Activated naive CD8-positive, alpha-beta T cell treated with anti-CD3 and anti-CD28 coated beads for 36 hours (primary cell): ENCODE measurements at places on chromosomes 2 and 18. TPM values are rescaled to one million over a fixed set of nuclear protein-coding genes. Genes with fewer than 3 reads are reported as not detected.

RUFY4 gene
- 1.6 TPM for total RNA-seq

ZAP70 gene
- 204 TPM for total RNA-seq

LYG2 gene
- total RNA-seq, result not detected

DNA sequence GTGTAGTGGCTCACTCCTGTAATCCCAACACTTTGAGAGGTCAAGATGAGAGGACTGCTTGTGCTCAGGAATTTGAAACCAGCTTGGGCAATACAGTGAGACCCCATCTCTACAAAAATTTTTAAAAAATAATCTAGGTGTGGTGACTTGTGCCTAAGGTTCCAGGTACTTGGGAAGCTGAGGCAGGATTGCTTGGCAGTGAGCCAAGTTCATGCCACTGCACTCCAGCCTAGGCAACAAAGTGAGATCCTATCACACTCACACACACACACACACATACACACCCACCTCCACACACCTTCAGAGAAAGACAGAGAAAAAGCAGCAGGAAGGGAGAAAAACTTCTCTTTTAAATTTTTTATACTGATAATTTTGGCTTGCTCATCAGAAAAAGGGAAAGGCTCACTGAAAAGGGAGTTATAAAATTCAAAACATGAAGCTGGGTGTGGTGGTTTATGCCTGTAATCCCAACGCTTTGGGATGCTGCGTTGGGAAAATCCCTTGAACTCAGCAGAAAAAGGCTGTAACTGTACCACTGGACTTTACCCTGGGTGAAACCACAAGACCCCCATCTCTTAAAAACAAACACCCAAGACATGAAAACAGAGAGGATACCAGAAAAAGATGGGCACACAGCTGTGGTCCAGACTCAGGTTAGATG, 25.7 kb downstream of the FAM168B start:
- no peaks in the 10 kb centered on the region for H3K27me3 ChIP-seq
- H3K36me3 ChIP-seq, result peaks cover 34% of the 10 kb centered on the region
- no peak for DNase-seq
- H3K27ac ChIP-seq, result no peak overlapping the region

- H3K4me3 ChIP-seq, result no peak overlapping the region
- no peak for DNase-seq
- H3K27ac ChIP-seq, result no peak overlapping the region
- peaks cover 9% of the 10 kb centered on the region for H3K27me3 ChIP-seq
- no peaks in the 10 kb centered on the region for H3K36me3 ChIP-seq
These were observed 533.9 kb upstream of the CRIM1 start for GRCh38 chr2:35821675-35822074.

DNA sequence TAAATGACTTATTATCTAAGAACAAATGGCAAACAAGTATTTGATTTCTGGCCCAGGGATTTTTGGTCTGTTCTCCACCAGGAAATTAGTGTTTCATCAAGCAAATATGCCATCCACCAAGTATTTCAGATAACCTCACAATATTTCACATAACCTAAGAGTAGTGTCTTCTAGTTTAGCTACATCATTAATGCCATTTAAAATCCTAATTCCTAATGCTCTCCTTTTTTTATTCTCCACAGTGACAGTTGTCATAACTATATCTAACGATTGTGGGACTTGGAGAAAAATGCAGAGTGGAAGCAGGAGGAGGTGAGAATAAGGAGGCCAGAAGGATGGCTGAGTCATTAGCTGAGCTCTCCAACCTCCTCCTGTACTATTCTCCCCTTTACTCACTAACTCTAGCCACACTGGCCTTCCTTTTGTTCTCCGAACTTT, 58.5 kb upstream of the CTLA4 start:
- DNase-seq, result no peak
- H3K4me1 ChIP-seq, result peaks cover 79% of the 10 kb centered on the region
- peaks cover 23% of the 10 kb centered on the region for H3K36me3 ChIP-seq
- peak overlapping the region; percentile 19 for H3K27ac ChIP-seq
- H3K4me3 ChIP-seq, result no peak overlapping the region

GRCh38 chr2:162914161-162914560, 75.6 kb upstream of the KCNH7 start:
- DNase-seq, result no peak
- no peaks in the 10 kb centered on the region for H3K27me3 ChIP-seq
- no peak overlapping the region for H3K4me3 ChIP-seq
- H3K27ac ChIP-seq, result no peak overlapping the region
- H3K4me1 ChIP-seq, result no peaks in the 10 kb centered on the region

GRCh38 chr18:63881851-63882250, 5.7 kb upstream of the SERPINB2 start:
- H3K27me3 ChIP-seq, result peaks cover 17% of the 10 kb centered on the region
- H3K4me1 ChIP-seq, result no peaks in the 10 kb centered on the region
- no peak overlapping the region for H3K4me3 ChIP-seq
- H3K27ac ChIP-seq, result no peak overlapping the region

DNA sequence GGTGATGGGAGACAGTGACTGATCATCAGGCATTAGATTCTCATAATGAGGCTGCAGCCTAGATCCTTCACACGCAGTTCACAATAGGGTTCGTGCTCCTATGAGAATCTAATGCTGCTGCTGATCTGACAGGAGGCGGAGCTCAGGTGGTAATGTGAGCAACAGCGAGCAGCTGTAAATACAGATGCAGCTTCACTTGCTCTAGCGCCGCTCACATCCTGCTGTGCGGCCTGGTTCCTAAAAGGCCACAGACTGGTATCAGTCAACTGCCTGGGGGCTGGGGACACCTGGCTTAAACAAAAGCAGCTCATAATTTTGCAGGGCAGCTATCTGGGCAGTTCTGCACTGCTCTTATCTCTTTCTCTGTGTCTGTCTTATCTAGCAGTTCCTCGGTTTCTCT, 20.4 kb upstream of the CD226 start:
- H3K36me3 ChIP-seq, result peaks cover 10% of the 10 kb centered on the region
- H3K4me3 ChIP-seq, result no peak overlapping the region
- H3K4me1 ChIP-seq, result peaks cover 19% of the 10 kb centered on the region
- H3K27ac ChIP-seq, result no peak overlapping the region
